SIG-M5 (cell line): ENCODE measurements at places on chromosomes 12 and 14.

- DNase-seq: no peak
Observed at GRCh38 chr14:92340931-92341330, 18.0 kb downstream of the SLC24A4 start.

DNA sequence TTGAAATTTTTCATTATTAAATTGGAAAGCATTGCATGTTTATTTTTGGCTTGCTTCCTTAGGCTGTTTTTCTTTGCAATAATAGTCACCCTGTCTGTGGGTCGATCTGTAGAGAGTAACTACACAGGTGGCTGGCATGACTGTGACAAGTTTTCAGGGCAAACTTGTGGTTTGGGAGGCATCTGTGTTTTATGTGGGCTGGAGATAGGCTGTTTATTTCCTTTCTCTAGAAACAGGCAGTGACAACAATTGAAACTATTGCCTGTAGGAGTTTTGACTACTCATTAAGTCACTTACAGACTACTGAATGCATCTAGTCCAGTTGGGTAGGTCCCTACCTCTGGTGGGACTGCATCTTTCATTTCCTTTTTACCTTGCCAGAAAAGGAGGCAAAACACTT, 155.6 kb downstream of the DYRK2 start:
- no peak for DNase-seq

- DNase-seq: no peak
Observed at GRCh38 chr12:38350342-38351174, 34.0 kb downstream of the ALG10B start.

DNA sequence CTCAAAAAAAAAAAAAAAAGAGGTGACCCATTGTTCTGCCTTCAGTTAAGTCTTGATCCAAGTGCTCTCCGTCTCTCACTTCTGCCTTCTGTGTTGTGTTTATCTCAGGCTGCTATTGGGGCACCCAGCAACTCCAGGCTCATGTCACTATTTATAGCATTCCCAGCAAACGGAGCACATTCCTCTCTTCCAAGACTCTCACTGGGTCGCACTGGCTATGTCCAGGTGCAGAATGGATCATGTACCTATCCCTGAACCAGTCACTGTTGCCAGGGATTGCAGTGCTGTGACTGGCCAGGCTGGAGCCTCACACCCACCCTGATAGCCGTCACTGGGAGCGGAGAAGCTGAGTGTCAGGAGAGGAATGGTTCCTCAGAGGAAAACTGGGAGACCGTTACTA, 31.2 kb downstream of the RHOF start:
- DNase-seq: no peak

- no peak for DNase-seq
Observed at GRCh38 chr14:62015243-62015642, 253.0 kb downstream of the SNAPC1 start.

GRCh38 chr12:100646896-100647295, 73.4 kb downstream of the GAS2L3 start:
- DNase-seq: no peak

GRCh38 chr12:27261866-27262265, 17.8 kb downstream of the STK38L start:
- DNase-seq: no peak

DNA sequence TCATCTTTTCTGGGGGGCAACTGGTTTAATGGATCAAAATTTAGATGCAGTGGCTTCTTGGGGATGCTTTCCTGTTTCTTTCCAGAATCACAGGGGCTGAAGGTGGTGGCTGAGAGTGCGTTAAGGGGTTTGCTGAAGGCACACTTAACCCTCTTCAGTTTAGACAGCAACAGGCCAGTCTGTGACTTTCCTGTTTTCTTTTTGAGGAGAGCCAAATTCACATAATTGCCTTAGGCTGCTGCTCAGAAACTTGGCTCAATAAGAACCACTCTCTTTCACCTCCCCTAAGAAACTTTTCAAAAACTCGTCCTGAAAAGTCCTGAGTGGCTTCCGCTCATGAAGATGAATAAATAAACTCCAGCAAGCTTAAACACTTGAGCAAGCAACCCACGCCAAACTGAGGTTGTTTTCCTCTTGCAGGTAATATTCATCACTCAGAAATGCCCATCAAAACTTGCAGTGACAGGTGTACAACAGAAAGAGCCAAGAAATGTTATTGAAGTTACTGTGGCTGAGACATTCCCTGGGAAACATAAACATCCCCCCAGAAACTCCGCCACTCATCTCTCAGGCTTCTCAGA, 510.4 kb downstream of the TMEM132D start:
- DNase-seq: no peak

DNA sequence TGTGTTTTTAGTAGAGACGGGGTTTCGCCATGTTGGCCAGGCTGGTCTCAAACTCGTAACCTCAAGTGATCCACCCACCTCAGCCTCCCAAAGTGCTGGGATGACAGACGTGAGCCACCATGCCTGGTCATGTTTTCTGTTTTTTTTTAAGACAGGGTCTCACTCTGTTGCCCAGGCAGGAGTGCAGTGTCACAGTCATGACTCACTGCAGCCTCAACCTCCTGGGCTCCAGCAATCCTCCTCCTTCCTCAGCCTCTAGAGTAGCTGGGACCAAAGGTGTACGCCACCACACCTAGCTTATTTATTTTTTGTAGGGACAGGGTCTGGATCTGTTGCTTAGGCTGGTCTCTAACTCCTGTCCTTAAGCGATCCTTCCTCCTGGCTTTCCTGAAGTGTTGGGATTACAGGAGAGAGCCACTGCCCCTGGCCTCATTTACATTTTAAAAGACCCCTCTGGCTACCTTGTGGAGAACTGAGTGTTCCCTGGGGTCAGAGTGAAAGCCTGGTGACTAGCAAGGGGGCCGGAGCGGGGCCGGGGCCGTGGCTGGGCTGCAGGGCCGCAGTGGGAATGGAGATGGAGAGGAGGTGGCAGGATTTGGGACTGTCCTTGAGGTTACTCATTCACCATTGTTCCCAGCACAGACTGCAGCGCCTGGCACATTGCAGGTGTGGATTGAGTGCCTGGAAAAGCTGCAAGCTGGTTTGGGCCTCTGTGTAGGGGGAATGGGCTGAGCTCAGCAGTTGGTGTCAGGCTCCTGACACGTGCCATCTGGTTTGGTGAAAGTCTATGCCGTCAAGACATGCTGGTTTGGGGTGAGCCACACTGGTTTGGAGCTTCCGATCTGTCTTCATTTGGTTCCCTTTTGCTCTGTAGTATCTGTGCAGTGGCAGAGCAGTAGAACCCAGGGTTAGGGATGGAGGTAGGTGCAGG, 18.1 kb downstream of the KMT5A start:
- DNase-seq: no peak

GRCh38 chr12:17016116-17016864, 410.3 kb upstream of the LMO3 start:
- DNase-seq: no peak

- DNase-seq: no peak
Observed at GRCh38 chr12:120110550-120111501, 5.7 kb downstream of the RAB35 start.

DNA sequence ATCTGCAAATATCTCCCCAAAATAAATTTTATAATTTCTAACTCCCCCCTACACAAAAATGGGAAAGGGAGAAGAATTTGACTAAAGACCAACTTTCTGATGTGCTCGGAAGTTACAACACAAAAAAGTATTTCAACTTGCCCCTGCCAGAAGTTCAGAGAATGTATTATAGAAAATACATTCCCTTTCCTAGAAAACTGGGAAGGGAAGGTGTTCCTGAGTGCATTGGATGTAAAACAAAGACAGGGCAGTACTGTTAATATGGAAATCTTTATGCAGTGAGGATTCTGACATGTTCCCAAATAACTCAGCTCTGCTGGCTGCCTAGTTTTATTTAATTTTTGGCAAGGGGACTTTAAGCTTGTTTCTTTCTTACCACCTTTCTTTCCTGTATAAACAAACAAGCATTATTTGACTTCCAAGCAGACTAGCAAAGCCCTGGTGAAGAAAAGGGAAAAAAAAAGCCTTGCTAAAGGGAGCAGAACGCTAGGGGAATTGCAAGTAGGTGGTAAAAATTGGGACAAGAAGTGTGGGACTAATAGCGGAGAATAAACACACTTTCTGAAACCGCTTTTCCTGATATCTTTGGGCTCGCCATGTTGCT, 124.1 kb downstream of the STXBP6 start:
- DNase-seq: no peak

DNA sequence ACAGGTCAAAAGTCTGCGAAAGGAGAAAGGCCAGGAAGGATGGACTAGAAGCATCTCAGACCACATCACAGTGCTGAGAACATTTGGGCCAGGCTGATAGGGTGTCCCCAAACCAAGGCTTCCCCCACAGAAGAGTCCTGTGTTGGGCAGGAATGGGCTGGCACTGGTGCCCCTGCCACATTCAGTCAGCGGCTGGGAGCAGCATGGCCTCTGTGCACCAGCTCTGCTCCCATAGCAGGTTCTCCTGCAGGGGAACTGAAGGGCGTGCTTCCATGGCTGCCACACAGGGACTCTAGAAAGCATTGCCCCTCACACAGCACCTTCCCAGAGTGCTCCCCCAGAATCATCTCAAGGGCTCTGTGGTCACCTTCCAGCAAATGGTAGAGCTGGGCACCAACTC, 17.5 kb downstream of the EVL start:
- no peak for DNase-seq

DNA sequence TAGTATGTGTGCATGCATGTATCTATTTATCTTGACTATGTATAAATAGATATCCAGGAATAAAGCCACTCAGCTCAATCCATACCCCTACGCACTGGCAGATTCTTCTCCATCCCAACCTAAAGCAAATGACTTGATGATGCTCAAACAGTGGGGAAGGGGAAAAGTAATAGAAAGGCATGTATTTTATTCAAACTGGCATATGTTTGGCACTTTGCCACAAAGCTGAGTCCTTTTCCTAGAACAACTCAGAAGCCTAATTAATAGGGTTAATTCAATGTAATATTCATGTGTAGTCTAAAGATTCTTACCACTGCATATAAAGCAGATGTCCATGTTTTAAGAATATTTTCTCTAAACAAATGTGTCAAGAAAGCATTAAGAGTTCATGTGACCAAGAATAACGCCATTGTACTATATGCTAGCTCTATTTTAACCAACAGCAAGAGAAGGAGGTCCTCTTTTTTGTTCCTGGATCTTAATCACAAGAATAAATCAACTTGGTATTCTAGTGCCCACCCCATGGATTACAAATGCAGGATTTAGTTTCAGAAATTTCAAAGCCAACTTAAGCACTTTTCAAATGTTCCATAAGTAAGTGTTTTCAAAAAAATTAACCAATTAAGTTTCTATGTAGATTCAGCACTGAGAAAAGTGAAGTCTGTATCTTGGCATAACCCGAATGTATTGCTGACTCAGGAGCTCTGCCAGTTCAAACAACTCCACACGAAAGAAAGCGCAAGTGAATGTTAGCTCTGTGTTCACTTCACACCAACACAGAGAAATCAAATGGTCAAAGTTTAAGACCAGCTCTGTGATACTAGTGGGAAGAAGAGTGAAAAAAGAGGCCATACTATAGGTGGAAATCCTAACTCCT, 233.6 kb downstream of the MED13L start:
- no peak for DNase-seq
